Stimulated activated CD4-positive, alpha-beta T cell treated with anti-CD3 and anti-CD28 coated beads, Interleukin-4, amount 100 ng/mL, for 4 hours (primary cell): ENCODE measurements at places on chromosomes 2 and 18.

GRCh38 chr2:37523814-37524362, 147.6 kb downstream of the CDC42EP3 start:
- no peak for DNase-seq

DNA sequence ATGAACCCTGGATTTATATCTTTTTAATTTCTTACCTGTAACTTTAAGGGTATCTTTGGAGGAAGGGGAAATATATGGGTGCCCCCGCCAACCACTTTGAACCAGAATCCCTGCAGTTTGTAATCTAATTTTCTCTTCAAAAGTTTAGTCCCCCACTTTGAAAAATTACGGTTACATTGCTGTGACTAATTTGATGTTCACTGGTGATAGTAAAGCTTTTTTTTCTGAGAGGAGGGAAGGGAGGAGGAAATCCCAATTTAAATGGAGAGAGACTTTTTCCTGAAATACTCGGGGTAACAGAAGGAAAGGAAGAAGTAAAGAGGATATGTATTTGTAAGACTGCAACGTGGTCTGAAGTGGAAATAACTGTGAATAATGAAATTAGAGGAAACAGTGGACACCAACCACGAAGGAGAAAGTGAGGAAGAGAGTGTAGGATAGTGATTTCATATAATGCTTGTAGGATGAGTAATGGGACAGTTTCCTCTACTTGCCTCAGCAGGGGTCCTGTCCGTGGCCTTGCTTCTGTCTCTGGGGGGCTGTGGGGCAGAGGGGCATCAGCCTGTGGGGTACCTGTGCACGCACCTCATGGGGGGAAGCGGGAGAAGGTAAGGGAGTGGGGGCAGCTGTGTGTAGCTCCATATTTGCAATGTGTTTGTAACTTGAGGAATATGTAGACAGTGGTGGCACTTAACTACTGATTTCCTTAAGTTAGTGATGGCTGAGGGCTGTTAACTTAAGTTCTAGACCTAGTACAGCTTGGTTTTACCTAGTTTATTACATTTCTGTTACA, 161.1 kb downstream of the LTBP1 start:
- DNase-seq = no peak

DNA sequence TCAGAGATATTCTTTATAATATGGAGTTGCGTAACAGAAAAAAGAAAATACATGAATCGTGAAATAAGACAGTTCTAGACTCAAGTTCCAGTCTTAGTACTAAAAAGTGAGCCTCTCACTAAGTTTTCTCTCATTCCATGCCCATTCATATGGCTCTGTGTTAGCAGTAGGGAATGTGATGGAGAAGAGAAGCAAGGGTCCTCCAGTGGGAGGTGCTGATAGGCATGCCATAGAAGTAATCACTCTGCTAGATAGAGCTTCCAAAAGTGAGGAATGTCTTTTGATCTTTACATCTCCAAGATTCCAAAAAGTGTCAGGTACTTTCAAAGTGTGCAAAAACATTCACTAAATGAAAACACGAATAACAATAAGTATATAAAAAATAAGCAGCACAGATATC, 678.4 kb downstream of the DCDC2C start:
- DNase-seq = no peak

DNA sequence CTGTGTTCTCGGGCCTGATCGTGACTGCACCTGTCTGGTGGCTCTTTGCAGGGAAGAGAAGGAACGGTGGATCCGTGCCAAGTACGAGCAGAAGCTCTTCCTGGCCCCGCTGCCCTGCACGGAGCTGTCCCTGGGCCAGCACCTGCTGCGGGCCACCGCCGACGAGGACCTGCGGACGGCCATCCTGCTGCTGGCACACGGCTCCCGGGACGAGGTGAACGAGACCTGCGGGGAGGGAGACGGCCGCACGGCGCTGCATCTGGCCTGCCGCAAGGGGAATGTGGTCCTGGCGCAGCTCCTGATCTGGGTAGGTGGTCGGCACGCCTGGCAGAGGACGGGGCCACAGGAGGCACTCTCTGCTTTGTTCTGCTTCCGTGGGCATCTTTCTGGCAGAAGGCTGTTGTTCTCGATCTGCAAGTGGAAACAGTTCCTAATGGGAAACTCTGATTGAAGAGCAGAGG, 48.0 kb downstream of the GBX2 start:
- DNase-seq = no peak

- no peak for DNase-seq
Measured at GRCh38 chr2:127424598-127425520, 6.6 kb downstream of the PROC start.

- no peak for DNase-seq
Measured at GRCh38 chr2:44560352-44560751, 198.6 kb downstream of the CAMKMT start.

- DNase-seq = no peak
Measured at GRCh38 chr18:31275722-31276463, 42.1 kb upstream of the DSG1 start.

DNA sequence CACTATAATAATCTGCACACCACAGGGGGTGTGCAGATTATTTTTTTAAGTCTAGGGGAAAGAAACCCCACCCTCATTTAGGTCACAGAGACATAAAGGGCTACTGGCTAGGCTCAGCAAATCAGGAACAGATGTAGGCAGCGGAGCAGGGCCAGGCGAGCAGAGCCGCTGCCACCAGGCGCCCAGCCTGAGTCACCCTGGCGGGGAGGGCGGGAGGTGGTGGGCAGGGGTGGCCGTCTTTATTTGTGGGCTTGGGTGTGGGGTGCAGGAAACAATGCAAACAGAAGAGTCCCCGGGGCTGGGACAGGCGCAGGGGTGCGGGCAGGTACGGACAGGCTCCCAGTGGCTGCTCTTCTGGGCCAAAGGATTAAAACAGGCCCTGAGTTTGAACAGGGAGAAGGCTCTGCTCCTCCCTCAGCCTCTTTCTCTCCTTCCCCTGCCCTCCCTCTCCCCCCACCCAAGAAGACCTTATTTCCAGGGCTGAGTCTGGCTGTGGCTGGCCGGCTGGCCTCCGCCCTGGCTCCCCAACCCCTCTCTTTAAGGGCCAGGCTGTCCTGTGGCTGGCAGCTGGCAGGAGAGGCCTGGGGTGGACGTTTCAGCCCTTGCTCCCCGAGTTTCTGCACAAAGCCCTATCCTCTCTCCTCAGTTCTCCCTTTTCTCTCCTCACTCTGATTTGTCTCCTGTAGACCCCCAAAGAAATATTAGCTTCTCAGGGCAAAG, 142.9 kb upstream of the SMAD2 start:
- DNase-seq = no peak

DNA sequence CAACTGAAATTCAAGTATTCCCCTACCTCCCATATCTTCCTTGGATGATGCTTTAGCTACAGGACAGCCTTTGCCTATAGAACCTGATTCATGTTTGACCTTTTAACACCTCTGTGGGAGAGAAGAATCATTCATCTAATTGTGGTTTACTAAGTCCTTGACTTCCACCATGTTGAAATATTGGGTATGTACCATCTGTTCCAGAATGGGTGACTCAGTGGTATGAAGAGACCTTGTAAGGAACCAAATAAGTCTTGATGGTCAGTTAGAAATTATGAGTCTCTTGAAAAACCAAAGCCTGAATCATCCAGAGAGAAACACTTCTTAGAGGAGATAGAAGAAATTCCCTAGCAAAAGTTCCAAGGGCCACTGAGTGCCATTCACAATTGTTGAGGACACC, 27.5 kb downstream of the STAMBP start:
- DNase-seq = no peak

- no peak for DNase-seq
Measured at GRCh38 chr2:201859949-201860348, 53.6 kb downstream of the CDK15 start.
